Activated CD4-positive, alpha-beta T cell treated with anti-CD3 and anti-CD28 coated beads, Interleukin-2, Interleukin-6, amounts not matched to agents 100 ng/mL and 50 ng/mL, durations not matched to agents 16 hours and 8 hours (primary cell): ENCODE measurements at places on chromosomes 12 and 14.

- no peak for DNase-seq
Measured at GRCh38 chr14:33484264-33484663, 466.6 kb downstream of the EGLN3 start.

DNA sequence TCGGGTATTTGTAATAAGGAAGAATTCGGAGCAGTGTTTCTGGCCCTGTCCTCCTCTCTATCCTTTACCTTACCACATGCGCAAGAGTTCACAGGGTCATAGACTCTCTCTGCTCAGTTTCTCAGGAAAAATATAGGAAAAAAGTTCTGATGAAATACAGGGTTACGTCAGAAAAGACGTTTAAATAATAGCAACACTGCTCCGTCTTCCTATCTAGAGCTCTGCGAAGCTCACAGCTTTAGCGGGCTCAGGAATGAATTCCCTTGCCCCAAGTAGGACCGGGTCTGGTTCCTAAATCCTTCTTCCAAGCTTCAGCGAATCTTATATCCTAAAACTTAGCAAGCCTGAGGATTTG lies 365 bp downstream of the CCDC59 start:
- DNase-seq = no peak

DNA sequence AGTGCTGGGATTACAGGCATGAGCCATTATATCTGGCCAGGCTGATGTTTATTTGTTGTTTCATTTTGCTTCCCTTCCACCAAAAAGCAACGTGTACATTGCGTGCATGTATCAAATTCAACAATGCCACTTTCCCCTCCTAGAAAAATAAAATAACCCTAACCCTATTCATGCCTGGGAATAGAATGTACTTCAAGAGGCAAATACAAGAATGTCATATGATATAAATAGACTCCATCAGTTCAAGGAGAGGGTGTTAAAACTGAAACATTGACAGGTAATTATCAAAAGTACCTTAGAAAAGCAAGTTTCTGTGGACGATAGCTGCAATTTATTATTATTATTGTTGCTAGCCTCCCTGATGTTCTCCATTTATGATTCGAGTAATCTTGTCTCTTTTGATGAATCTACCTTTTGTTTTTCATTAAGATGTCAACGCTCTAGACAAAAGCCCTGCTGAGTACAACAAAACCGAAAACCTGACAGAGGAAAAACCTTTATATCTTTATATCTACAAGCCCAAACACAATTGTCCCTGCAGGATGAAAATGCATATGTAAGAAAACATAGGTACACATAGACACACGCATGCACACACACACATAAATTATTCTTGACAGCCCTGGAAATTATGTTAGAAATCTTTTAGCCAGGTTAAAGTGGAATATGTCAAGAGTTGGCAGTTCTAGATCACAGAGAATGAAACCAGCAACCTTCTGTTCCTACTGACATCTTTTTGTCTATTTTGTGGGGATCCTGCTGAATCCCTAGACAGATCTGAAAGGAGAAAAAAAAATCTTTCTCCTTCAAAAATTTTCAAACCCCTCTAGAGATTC lies 98.9 kb downstream of the BTG1 start:
- DNase-seq = no peak

DNA sequence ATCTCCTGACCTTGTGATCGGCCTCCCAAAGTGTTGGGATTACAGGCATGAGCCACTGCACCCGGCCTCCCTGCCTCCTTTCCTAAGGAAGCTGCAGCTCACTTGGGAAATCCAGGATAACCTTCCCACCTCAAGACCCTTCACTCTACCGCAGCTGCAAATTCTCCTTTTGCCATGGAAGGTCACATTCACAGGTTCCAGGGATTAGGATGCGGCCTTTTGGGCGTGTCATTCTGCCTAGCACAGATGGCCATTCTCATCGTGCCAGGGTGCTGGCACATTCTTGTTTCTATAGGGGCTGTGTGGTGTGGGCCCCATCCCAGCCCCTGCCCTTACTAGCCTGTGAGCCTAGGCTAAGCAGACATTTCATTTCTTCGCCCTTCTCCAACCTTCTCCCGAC lies 219.9 kb downstream of the CHST11 start:
- DNase-seq = no peak

DNA sequence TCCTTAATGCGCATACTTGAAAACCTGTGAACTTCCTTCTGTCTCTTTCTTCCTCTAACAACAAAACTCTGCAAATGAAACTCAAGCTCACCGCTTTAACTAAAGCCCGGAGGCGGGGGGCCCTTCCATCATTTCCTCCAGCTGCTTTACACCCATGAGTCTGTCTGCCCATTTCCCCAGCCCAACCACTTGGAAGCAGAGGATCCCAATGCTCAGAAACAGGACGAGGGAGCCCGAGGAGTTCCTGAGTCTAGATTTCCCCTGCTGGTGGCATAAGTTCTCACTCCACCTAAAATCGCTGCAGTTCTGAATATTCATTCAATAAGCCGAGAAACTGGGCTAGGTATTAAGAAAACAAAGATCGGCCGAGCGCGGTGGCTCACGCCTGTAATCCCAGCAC lies 30.8 kb downstream of the GPR19 start:
- no peak for DNase-seq

- DNase-seq = no peak
Measured at GRCh38 chr14:95199298-95199983, 42.1 kb upstream of the DICER1 start.

DNA sequence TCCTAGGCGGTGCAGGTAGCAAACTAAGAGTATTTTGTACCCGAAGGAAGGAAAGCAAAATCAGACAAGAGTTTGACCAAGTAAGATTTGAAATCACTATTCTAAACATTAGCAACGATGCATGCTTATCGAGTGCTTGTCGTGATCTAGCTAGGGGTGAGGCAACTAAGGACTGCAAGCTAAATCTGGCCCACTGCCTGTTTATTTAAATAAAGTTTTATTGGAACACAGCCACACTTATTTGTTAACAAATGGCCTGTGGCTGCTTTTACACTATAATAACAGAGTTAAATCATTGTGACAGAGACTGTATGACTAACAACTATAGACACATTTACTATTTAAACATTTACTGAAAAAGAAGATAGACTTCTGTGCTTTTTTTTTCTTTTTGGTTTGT lies 983.6 kb downstream of the VRK1 start:
- DNase-seq = no peak

- no peak for DNase-seq
Measured at GRCh38 chr12:13069380-13069779, 25.2 kb downstream of the FAM234B start.

DNA sequence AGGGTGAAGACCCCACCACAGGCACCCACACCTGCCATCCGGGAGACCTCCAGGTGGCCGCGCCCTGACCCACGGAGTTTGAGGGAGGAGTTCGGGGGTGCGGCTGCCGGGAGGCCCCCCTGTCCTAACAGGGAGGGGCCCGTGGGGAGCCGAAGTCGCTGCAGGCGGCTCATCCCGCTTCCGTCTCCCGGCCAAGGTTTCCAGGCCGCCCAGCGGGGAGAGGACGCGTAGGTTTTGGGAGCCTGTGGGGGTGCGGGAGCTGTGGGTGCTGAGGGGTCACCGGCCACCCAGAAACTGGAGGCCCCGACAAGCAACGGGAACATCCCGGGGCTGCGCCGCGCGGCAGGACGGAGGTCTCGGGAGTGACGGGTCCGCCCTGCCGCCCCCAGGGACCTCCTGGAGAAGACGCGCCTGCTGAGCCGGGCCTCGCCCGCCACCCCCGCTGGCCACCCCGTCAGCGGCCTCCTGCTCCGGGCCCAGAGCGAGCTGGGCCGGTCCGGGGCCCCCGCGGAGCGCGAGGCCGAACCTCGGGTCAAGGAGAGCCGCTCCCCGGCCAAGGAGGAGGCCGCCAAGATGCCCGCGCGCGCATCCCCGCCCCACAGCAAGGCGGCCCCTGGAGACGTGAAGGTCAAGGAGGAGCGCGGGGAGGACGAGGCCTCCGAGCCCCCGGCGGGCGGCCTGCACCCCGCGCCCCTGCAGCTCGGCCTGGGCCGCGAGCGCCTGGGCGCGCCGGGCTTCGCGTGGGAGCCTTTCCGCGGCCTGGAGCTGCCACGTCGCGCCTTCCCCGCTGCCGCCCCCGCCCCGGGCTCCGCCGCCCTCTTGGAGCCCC lies 27.6 kb downstream of the LRCOL1 start:
- DNase-seq = no peak

DNA sequence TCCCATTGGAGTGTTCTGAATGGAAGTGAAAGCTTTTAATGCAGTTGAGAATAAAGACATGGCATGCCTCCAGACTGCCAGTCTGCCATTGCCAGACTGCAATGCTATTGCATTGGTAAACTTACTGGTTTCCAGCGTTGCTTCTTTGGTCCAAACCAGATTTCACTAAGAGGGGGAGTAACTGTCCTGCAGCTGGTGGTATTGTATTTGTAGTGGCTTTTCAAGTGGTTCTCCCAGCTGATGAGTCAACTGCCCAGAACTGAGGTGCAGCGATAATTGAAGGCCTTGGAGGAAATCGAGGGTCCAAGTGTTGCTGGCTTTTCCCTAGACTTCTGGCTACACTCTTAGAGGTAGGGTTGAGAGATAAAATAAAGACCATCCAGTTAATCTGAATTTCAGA lies 31.9 kb downstream of the ERG28 start:
- no peak for DNase-seq

DNA sequence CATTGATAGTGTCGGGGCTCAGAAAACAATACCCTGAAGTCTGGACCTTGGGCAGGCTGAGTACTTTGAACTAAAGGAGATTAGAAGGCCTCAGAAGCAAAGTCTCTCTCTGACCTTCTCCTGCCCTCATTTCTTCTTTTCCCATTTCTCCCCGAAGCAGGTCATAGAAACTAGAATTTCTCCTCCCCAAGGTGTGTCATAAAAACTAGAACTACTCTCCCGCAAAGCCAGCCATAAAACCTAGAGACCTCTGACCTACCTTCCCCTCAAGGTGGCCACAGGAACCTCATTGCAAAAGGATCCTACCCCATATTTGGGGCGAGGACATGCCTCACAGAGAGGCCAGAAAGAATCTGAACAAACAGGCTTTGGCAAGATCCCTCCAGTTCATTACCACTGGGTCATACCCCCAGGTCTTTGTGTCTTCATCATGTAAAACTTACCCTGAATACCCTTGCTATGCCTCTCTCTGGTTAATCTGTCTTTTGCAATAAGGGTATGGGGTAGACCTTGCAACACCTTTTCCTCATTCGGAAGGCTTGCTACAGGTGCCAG lies 64.7 kb upstream of the ZFP36L1 start:
- no peak for DNase-seq

- DNase-seq = no peak
Measured at GRCh38 chr14:65042296-65042695, 55.6 kb downstream of the FNTB start.

- DNase-seq = no peak
Measured at GRCh38 chr12:131559517-131560516, 151.1 kb upstream of the SFSWAP start.

DNA sequence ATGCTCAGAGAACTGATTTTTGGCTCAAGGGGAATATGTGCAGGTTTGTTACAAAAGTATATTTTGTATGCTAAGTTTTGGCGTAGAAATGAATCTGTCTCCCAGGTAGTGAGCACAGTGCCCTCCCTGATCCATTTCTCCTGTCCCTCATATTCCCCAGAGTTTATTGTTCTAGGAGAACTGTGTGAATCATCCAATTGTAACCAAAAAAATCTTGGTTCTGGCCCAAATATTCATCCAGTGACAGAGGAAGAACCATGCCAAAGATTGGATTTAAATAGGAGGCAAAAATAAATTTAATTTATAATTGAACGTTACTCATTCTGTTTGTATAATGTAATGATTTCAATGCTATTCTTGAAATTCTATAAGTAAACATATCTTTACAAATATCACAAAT lies 4.8 kb downstream of the CATSPERB start:
- no peak for DNase-seq

- DNase-seq = no peak
Measured at GRCh38 chr12:26919216-26919555, 18.6 kb downstream of the INTS13 start.

DNA sequence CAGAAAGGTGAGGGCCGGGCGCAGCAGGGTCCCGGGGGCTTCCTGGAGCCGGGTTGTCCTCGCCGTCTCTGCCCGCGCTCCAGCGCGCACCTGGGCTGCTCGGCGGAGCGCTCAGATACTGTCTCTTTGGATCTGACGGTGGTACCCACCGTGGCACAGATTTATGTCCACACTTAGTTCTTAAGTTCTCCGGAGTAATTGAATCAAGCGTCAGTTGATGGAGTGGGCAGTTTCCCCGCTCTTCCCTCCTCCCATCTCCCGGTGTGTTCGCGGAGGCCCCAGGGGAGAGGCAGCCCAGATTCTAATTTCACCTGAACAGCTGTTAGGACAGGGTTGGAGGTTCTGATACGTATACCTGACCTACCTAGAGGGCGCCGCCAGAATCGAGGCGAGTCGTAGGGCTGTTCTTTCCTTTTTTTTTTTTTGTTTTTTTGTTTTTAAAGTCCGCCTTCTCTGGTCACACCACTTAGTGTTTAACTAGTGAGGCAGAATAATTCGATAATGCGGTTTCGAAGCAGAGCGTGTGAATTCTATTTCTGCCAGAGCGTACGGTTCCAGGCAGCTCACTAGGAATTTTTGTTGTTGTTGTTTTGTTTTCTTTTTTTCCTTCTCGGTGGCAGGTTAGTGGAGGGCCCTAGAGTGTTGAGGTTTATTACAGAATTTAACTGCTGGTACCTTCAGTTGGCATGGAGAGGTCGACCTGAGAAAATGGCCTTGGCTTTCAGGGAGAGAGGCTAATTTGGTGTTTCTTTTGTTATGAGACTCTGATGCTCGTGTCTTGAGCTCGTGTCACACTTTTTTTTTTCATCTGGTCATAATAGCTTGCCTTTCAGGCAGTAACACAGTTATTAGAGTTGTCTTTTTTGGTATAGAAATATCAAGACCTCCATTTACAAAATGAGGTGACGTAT lies 22.3 kb upstream of the GNS start:
- no peak for DNase-seq

DNA sequence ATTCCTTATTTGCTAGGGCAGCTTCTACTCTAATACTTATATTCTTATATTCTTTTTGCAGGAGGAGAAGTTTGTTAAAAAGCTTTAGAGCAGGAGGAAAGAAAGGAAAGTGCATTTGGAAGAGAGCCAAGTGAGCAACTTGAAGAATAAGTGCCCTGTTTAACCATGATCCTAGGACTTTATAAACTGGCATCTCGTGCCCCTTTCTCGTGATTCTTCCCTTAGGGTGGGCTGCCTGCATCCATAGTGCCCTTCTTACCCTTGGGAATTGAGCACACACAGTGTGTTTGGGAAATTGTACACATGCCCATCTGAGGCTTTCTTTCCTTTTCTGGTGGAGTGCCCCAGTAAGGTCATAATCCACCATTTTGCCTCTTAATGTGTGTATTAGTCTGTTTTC lies 141.9 kb downstream of the NUBPL start:
- DNase-seq = no peak

GRCh38 chr12:104942075-104942474 lies 16.0 kb downstream of the SLC41A2 start:
- no peak for DNase-seq

DNA sequence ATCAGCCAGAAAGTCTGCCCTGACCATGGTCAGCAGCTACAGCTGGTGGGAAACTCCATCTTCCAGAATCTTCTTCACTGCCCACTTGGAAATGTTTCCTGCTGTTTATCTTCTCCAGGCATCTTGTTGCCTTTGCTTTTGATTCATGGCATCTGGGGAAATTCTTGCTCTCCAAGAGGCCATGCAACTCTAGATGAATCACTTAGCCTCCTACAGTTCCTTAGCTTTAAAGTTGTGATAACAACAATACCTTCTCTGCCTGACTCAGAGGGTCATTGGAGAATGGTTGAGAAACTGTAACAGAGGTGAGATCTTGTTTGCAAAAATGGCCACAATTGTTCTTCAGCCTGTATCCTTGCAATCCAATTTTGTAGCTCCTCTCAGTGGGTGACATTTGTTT lies 121.0 kb upstream of the VRK1 start:
- no peak for DNase-seq
